ENCODE measurements at places on chromosomes 4 and X.

DNA sequence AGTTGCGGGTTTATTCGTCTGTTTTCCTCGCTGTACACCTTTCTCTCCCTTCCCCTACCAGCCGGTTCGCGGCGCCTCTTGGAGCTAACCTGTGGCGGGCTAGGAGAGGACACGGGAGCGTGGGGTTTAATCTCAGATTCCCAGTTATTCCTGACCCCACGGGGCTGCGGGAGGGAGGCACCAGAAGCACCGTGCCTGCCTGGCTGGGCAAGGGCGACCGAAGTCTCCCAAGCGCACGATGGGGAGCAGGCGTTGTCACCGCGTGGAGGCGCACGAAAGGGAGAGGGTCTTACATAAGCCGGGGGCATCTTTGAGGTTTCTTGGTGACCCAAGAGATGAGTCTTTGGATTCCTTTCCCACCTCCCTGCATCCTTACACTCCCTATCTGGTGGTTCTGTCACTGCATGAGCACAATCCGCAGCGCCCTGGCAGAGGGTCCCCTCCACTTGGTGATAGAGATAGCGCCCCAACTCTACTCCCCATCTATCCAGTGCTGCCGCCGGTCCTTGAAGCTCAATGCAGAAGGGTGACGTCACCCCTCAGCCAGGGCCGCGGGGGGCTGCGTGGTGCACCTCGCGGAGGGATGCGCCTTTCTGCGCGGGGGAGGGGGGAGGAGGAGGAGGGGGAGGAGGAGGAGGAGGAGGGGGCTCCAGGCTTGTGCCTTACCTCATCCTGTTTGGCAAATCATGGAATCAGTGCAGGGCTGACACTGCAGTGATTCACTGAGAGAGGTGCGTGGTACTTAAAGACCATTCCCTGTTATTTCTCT lies 793 bp downstream of the TSPAN7 start:
- peak; percentile 1 for DNase-seq

DNA sequence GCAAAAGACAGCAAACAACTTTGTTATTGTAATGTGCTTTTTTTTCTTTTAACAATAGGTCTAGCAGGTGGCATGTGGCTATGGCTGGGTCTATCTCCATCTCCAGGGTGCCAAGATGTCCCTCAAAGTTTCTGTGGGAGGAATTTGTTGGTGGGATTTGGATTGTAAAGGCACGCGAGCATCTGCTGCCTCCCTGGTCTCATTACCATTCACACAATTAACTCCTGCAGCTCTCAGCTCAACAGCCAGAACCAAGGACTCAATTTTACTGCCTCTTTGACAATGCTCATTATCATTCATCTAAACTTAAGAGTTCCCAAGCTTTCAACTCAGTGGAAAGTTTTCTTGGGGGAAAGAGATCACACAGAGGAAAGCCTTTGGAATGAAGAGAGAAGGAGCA lies 10.9 kb upstream of the PCDH18 start:
- DNase-seq, result no peak

- DNase-seq, result no peak
These were observed 26.9 kb upstream of the PASD1 start for GRCh38 chrX:151536571-151536970.

- no peak for DNase-seq
These were observed 230.1 kb downstream of the OPHN1 start for GRCh38 chrX:68203211-68203610.
